Activated effector memory CD4-positive, alpha-beta T cell treated with Interleukin-2 at 50 U/mL for 16 hours (primary cell): ENCODE measurements at places on chromosomes 4 and X.

GRCh38 chrX:2841537-2841936 is 12.8 kb downstream of the GYG2 start:
- no peak for DNase-seq

DNA sequence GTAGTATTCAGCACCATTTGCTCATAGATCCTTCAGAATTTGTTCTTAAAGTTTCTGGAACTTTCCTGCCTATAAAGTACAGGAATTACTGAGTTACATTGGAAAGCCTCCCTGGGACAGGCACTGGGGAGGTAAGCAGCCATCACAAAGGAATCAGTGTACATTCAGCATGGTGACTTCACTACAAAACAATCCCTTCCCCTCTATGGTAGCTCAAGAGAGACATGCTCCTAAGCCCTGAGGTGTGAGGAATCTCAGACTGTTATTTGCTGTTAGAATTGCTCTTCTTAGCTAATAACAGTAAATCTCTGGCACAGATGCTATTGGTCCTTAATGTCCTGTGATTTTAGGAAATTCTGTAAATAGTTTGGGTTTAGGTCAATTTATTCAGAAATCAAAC is 1898.0 kb upstream of the PCDH7 start:
- no peak for DNase-seq

DNA sequence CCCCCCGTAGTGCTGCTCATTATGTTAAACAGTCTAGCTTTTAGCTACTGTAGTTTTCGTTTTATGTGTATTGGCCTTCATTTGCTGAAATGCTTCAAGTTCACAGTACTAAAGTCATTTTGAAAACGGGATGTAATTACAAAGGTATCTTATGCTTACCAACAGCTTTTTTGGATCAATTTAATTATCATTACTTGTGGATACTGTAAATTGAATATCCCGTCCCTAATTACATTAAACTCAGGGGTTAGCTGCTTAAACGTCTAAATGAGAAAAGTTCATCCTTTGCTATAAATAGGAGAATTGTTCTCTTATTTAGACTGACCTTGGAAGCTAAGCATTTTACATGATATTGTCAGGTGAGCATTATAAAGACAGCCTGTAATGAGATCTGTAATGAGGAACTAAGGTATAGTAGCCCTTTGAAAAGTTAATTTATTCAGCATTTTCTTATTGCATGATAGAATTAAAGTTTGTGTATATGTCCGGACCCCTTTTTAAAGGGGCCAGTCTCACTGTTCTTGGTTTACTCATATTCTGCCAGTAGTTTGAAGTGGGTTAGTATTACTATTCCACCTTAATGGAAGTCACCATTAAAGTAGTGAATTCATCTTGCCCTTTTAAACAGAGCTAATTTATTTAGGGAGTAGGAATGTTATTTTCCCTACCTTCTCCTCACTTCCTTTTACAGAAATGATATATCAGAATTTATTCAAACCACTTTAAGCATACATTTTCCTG is 252.6 kb downstream of the TENM3 start:
- no peak for DNase-seq

- DNase-seq, result no peak
These were observed 964 bp upstream of the HMGB2 start for GRCh38 chr4:173334891-173335752.

DNA sequence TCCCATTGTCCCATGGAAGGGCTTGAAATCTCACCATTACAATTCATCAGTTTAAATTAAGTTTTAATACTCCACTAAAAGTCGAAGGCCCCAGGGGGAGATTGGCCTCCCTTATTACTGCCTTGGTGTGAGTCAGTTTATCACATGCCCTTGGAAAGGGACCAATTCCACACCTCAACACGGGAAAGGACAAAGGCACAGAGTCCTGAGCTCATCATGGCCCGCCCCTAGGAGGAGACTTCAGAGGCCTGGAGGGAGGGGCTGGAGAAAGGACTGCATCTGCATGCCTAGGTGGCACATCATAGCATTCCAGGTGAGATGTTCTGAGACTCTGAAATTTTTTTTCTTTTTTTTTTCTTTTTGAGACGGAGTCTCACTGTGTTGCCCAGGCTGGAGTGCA is 2.8 kb upstream of the SEL1L3 start:
- DNase-seq, result no peak

GRCh38 chr4:121098266-121098665 is 25.9 kb upstream of the NDNF start:
- DNase-seq, result no peak

- no peak for DNase-seq
These were observed 19.3 kb downstream of the ARHGEF9 start for GRCh38 chrX:63765712-63766111.

GRCh38 chrX:38166478-38167083 is 54.1 kb downstream of the SRPX start:
- DNase-seq, result no peak

DNA sequence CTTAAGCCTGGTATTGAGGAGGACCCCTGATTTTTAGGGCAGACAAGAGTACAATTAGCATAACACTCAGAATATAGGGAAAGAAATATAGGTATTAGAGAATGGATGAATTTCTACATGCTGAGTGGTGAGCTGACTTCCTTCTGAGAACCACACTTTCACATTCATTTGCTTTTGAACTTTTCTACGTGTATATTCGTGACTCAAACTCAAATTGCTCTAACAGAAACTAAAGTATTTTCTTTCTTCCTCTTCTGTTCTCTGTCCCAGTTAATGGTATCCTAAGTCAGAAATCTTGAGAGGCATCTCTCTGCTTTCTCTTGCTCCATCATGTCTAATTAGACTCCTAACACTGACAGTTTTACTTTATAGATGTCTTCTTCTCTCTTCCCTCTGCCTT is 103.2 kb upstream of the CITED1 start:
- no peak for DNase-seq

DNA sequence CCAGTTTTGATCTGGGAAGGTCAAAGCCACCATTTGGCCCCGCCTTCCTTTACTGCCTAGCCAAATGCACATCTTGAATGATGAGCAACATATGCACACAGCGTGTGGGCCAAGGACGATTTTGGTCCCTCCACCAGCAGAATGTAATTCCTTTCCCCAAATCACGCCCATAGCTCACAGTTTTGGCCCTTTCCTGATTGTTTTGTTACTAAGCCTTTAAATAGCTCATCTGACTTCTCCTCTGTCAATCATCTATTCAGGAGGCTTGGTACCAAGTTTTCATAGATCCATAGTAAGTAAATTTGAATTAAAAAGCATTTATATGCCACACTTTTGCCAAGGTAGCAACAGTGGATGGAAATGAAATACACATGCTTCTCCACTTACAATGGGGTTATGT is 123.3 kb downstream of the NFKB1 start:
- DNase-seq, result no peak

GRCh38 chr4:27703771-27704170 is 843.1 kb downstream of the STIM2 start:
- no peak for DNase-seq

DNA sequence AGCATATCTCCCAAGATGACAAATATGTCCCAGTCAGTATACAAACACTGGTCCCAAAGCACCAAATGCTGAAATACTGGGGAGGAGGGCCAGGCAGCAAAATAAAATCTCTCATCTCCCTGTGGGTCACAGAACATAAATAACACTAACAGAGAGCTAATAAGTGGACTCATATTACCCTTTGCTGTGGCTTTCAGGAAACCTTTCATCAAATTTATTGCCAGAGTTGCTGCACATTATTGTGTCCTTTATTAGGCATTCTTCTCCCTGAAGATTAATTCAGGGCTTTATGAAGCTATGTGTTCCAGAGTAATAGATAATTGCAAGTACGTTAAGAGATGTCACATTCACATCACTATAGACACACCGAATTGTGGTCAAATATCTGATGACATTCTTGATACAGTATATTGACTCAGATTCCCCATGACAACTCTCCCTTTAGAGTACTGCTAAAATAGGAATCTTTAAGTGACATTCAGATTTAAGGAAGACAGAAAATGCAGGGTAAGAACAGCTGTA is 124.1 kb upstream of the PRR32 start:
- no peak for DNase-seq

DNA sequence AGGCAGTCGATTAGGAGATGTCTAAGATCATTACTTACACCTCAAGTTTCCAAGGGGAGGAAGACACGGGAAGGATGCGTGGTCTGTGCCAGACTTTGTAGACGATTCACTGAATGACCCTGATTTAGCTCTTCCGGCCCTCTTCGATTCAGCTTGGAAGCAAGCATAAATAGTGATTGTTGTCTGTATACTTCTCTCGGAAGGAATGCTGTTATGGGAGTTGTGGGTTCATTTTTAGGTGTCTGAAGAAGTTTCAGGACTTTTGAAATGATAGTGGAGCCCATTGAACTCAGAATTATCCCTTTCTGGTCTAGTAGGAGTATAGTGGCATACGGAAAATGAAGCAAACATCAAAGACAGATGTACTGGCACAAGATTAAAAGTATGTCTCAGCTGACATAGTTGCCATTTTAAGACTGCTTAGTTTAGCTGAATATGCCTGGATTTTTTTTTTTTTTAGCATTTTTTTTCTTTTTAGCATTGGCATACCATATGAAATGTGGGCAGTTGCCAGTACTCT is 1.0 kb upstream of the ANKRD17 start:
- DNase-seq, result no peak

GRCh38 chr4:120864969-120865368 is 57.6 kb downstream of the PRDM5 start:
- no peak for DNase-seq

DNA sequence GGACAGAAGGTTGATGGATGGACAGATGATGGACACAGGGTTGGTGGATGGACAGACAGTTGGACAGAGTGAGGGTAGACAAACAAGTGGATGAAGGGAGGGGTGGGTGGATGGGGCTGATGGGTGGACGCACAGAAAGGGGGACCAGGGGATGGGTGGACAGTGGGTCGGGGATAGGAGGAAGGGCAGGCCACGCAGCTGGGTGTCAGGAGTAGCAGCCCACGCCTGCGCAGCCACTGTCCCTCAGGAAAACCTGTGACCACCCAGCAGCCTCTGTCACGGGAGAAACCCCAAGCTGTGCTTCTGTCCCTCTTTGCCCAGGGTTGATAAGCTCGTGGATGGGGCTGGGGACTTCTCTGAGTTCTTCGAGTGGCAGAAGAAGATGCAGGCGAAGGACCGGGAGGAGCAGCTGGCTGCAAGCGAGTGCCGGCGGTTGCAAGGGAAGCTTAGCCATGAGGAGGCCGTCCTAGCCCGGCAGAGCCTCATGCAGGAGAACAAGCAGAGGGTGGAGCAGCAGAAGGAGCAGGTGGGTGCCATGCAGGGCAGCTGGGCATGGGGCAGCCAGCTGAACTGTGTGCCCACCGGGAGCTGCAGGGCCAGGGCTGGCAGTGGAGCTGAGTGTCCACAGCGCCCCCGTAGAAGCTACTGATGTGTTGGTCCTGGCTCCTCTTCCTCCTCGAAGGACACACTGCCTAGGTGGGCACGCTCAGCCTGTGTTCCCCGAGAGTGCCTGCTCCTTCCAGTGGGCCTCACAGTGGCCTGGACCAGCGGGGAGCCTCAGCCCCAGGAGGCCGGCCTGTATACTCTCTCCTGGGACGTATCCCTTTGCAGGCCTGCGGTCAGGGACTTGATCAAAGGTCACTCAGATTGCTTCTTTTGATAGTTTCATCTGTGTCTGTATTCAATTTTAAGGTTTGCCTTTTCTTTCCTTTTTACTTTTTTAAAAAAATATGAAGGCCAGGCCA is 16.8 kb upstream of the RNF4 start:
- no peak for DNase-seq

- no peak for DNase-seq
These were observed 1336.5 kb downstream of the PCDH19 start for GRCh38 chrX:99073551-99073950.

- no peak for DNase-seq
These were observed 54.3 kb downstream of the NRK start for GRCh38 chrX:105876658-105877057.
